Stimulated activated CD8-positive, alpha-beta memory T cell treated with anti-CD3 and anti-CD28 coated beads, Interleukin-12 subunit alpha, Interleukin-12 subunit beta, amount 100 ng/mL, for 4 hours (primary cell): ENCODE measurements at places on chromosomes 3 and 15.

DNA sequence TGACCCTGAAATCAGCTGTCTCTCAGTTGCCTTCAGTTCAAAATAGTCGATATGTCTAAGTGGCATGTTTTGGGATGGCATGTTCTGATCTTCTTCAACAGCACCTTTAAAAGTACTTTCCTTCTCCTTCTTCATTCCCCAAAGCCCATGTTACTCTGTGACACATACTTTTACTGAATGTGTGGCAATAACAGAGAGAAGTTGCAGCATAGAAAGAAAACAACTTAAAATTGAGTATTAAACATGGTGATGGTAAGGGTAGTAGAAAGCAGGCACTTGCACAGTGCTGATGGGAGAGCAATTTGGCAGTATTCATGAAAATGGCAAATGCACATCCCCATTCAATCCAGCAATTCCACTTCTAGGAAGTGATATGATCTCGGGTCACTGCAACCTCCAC lies 12.3 kb upstream of the ULK4 start:
- no peak for DNase-seq

DNA sequence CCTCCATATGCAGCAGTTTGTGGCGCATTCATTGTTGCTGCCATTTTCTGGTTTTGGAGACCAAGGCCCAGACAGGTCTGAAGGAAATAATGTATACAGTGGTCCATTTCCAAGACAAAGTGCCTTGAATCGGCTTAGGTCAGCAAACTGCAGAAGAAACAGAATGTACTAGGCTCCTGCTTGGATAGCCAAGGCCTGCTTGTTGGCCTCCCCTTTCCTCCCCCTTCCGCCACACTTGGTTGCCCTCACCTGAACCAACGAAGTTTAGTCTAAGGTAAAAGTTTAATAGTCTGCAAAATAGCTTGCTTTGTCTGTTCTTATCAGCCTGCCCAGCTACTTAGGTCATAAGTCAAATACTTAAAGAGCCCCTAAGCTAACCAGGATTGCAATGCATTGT lies 12.0 kb upstream of the RTP3 start:
- no peak for DNase-seq

DNA sequence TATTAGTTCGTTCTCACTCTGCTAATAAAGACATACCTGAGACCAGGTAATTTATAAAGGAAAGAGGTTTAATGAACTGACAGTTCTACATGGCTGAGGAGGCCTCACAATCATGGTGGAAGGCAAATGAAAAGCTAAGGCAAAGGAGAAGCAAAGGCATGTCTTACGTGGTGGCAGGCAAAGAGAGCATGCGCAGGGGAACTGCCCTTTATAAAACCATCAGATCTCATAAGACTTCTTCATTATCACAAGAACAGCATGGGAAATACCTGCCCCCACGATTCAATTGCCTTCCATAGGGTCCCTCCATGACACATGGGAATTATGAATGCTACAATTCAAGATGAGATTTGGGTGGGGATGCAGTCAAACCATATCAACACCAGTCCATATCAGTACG lies 133.5 kb downstream of the ZNF621 start:
- DNase-seq: no peak

- DNase-seq: no peak
Observed at GRCh38 chr3:99549957-99550603, 88.3 kb upstream of the COL8A1 start.

- DNase-seq: no peak
Observed at GRCh38 chr3:95971573-95971972, 842.8 kb upstream of the EPHA6 start.

GRCh38 chr15:95479308-95479707 lies 851.2 kb upstream of the NR2F2 start:
- DNase-seq: no peak

- no peak for DNase-seq
Observed at GRCh38 chr3:98115717-98116116, 14.8 kb upstream of the OR5H1 start.
